Activated CD4-positive, alpha-beta T cell treated with anti-CD3 and anti-CD28 coated beads for 24 hours (primary cell): ENCODE measurements at places on chromosomes 2 and 18.

DNA sequence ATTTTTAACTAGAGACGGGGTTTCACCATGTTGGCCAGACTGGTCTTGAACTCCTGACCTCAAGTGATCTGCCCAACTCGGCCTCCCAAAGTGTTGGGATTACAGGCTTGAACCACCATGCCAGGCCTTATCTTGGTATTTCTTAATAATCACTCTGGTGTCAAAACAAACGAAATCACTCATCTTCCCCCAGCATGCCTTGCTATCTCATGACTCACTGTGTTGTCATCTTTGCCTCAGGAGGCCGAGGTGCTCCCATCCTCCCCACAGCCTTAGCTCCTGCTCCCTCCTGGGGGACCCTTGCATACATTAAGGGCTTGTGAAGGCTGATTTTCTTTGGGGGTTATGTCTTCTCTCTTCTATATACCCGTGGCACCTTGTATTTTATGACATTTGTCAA is 250.1 kb upstream of the DPP10 start:
- DNase-seq, result no peak

DNA sequence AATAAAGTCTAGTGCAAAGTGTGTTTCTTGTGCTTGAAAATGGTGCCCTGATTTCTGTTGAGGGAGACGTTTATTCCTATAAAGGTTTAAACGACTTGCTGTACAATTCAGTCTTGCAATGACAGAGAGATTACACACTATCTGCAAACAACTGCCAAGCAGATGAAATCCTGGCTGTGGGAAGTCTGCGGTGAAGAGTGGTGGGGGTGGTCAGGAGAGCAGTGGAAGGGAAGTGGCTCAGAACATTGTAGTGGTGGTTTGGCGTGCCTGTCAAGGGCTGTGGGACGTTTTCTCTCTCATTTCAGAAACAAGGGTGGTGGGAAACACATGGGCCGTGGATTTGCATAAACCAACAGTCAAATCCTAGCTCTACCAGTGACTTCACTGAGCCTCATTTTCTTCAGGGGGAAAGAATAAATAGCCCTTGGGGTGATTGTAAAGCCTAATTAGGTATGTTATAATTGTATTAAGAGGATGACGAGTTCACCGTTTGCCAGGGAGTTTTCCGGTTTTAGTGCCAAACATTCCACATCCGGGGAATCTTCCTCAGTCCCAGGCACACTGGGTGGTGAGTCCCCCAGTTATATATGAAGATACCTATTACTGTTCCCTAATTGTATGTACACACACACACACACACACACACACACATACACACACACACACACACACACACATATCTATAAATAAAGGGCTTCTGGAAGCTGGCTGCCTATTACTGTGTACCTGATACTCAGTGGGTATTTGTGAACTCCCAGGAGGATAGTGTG is 115.0 kb downstream of the SPTBN1 start:
- no peak for DNase-seq

- DNase-seq, result no peak
These were observed 338.4 kb downstream of the MBD2 start for GRCh38 chr18:53886058-53886457.

DNA sequence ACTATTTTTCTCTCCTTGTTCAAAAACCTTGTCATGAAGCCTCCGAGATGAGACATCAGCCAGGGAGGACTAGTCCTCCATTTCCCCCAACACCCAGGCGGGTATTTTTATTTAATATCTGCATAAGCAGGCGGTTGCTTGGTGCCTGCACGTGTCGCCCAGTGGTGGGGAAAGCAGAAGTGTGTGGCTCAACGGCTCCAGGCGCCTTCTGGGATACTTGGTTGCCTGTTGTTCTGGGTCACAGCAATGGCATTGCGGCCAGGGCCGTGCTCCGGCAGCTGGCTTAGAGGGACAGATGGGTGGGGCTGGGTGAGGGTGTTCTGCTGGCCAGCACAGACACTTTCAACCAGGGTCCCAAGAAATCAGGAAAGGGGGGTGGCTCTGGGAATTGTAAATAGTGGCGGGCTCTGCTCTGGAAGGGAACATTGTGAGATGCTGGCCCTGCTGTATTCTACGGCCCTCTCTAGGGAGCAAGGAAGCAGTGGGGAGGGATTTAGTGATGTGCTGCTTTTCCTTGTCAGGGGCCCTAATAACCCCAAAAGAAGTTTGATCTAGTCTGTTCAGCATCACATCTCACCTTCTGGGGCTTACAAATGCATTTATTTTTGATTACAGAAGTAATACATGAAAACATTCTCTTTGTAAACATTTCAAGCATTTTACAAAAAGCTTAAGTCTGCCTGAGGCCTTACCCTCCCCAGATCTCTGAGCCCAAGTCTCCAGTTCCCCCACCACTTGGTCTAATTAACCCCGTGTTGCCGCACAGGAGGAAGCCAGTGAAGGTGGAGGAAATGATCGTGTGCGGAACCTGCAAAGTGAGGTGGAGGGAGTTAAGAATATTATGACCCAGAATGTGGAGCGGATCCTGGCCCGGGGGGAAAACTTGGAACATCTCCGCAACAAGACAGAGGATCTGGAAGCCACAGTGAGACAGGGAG is 1.1 kb downstream of the VAMP8 start:
- no peak for DNase-seq

- DNase-seq, result no peak
These were observed 824.2 kb downstream of the PLCL1 start for GRCh38 chr2:198628596-198628995.

DNA sequence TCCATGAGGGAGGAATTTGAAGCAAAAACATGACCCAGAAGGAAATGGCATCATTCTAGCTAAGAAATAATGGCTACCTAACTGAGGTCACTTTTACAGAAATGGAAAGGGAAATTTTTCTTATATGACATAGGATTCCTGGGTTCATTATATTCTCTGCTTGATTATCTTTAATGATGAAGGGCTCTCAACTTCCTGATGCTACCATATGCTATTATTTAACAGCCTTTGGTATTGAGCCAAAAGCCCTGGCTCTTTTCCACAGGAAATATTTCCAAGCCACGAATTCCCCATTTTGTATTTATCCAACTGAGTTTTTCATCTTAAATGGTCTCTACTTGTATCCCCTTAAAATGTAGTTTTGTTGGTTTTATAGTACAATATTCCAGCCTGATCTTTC is 63.2 kb upstream of the NPAS2 start:
- DNase-seq, result no peak

GRCh38 chr2:168158586-168158985 is 88.8 kb downstream of the STK39 start:
- no peak for DNase-seq

GRCh38 chr2:231413456-231413855 is 17.9 kb downstream of the B3GNT7 start:
- no peak for DNase-seq

GRCh38 chr2:222627764-222628163 is 28.1 kb downstream of the FARSB start:
- DNase-seq, result no peak

- no peak for DNase-seq
These were observed 30.0 kb downstream of the FBXO36 start for GRCh38 chr2:229952256-229952835.

GRCh38 chr18:49728542-49728941 is 84.8 kb downstream of the ACAA2 start:
- no peak for DNase-seq

GRCh38 chr2:112698834-112699515 is 21.8 kb upstream of the NT5DC4 start:
- DNase-seq, result no peak

- no peak for DNase-seq
These were observed 29.1 kb downstream of the TMEM131 start for GRCh38 chr2:97966545-97967215.

DNA sequence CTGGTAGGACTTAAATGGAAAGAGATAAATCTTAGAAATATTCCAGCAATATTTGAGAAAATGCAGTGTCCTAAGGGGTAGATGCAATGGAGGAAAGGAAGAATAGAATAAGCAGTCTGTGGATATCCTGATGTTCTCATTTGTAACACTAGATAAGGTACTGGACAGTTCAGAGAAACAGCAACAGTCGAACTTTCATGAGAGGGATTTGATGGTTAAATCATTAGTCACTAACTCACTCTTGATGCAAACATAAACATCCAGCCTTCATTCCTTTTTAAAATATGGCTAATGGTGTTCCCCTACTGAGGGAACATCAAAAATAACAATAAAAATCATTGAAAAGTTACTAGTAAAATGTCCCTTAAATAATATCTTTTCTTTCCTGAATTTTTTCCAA is 211.4 kb upstream of the SLC39A10 start:
- DNase-seq, result no peak

- no peak for DNase-seq
These were observed 173.3 kb upstream of the ERBB4 start for GRCh38 chr2:212711856-212712255.

DNA sequence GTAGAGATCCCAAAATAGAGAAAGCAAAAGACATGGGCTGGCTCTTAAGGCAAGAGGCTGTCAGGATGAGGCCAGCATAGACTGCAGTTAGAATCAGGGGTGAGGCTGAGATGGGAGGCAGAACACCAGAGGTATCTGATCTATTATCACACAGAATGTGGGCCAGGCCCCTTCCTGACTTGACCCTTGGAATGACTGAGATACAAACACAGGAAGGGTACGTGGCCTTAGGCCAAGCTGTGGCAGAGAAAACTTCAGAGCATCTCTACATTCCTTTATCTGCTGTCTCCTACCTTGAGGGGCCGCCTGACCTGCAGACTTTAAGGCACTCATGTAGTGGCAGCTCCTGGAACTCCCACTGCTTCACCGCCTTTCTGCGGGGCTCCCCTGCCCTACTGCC is 28.4 kb downstream of the TMEM17 start:
- DNase-seq, result no peak

GRCh38 chr2:108263401-108263800 is 23.6 kb downstream of the SULT1C3 start:
- no peak for DNase-seq
